ENCODE measurements at places on chromosomes 1 and 21. TPM values are rescaled to one million over a fixed set of nuclear protein-coding genes. Genes with fewer than 3 reads are reported as not detected.
A peak's percentile ranks its signal among the peaks of the same experiment; 100 is the strongest.

Gene OR10Z1
- total RNA-seq: not detected

Gene TNFRSF9
- total RNA-seq: not detected

Gene UBXN10
- 1.6 TPM for total RNA-seq

Gene SDF4
- 177 TPM for total RNA-seq

Gene PLA2G2A
- total RNA-seq: 146 TPM

Gene DDR2
- total RNA-seq: 27.0 TPM

Gene EDN2
- 12.6 TPM for total RNA-seq

- H3K27ac ChIP-seq: no peak overlapping the region
- H3K36me3 ChIP-seq: no peaks in the 10 kb centered on the region
- no peak overlapping the region for H3K4me3 ChIP-seq
- H3K4me1 ChIP-seq: no peaks in the 10 kb centered on the region
- H3K27me3 ChIP-seq: no peaks in the 10 kb centered on the region
- no peak for DNase-seq
These were observed 1675.7 kb upstream of the B3GALT2 start for GRCh38 chr1:194862129-194862528.

DNA sequence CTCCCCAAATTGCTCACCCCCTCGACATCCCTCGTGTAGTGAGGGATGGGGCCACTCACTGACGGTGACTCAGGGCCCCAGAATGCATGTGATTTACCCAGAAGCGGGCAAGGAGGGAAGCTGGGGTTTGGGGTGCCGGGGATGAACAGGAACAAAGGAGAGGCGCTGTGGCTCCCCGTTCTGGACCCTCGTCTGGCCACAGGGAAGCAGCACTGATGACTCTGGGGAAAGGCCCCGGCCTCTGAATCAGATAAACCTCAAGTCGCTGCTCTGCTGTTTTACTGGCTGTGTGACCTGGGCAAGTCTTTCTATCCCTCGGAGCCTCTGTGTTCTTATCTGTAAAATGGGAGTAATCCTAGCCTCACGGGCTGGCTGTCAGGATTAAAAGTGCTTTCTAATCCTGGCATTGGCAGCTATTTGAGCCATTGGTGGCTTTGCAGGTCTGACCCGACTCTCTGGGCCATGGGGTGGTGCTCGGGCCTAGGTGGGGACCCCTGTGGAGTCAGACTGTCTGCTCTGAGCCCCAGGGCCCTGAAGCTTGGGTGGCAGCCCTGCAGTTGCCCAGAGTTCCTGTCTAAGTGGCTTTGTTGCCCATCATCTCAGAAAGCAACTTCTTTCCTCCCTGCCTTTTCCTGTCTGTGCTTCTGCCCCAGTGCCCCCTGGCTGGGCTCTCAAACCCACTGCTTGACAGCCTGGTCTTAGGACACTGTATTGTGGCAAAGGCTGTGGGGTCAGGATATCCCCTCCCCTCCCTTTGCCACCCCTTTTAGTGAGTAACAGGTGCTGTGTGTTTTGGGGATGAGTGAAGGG, 5.5 kb downstream of the TNFRSF1B start:
- H3K27me3 ChIP-seq: no peaks in the 10 kb centered on the region
- H3K36me3 ChIP-seq: no peaks in the 10 kb centered on the region
- peak overlapping the region; percentile 14 for H3K27ac ChIP-seq

DNA sequence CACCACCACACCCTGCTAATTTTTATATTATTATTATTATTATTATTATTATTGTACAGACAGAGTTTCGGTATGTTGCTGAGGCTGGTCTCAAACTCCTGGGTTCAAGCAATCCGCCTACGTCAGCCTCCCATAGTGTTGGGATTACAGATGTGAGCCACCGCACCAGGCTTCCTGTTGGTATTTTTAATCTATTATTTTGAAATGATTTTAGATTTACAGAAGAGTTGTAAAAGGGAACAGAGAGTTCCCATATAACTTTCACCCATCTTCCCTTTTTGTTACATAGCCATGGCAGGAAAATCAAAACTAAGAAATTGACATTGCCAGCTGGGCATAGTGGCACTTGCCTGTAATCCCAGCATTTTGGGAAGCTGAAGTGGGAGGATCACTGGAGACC, 42.9 kb upstream of the CITED4 start:
- H3K27me3 ChIP-seq: no peaks in the 10 kb centered on the region
- no peak overlapping the region for H3K4me3 ChIP-seq
- no peak overlapping the region for H3K27ac ChIP-seq
- no peak for DNase-seq
- H3K36me3 ChIP-seq: no peaks in the 10 kb centered on the region

- H3K36me3 ChIP-seq: no peaks in the 10 kb centered on the region
- DNase-seq: peak; percentile 78
- peak overlapping the region; percentile 78 for H3K27ac ChIP-seq
- no peaks in the 10 kb centered on the region for H3K27me3 ChIP-seq
These were observed 3.8 kb downstream of the CELSR2 start for GRCh38 chr1:109252893-109253802.

- no peaks in the 10 kb centered on the region for H3K27me3 ChIP-seq
- no peaks in the 10 kb centered on the region for H3K4me1 ChIP-seq
- no peak overlapping the region for H3K4me3 ChIP-seq
- no peak overlapping the region for H3K27ac ChIP-seq
These were observed 274.4 kb upstream of the FMN2 start for GRCh38 chr1:239817276-239817675.

DNA sequence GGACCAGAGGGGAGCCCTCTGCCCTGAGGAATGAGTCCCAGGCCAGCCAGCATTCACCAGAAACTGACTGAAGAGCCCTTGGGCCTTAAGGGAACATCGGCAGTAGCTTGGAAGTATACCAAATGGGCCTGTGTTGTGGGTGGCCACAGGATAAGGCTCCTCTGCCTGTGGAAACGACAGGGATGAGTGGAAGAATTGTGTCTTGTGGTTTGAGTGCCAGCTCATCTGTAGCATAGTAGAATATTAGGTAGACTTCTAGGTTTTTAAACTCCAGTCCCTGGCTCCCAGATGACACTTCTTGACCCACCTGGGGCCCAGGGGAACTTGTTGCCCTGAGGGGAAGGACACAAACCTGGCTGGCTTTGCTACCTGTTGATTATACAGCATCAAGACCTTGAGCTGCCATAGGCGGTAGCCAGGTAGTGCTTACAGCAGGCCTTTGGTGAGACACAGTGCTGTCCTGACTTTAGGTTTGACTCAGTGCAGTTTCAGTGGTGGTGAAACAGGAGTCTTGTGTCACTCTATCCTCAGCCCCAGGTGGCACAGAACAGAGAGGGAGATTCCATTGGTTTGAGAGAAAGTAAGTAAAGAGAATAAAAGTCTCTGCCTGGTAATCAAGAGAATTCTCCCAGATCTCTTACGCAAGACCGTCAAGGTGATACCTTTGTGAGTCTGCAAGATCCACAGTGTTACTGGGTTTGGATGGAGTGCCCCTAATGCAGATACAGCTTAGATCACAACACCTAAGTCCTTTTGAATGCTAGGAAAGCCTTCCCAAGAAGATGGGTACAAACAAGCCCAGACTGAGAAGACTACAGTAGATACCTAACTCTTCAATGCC, 50.2 kb downstream of the RABGAP1L start:
- H3K27ac ChIP-seq: no peak overlapping the region
- no peaks in the 10 kb centered on the region for H3K36me3 ChIP-seq
- no peak overlapping the region for H3K4me3 ChIP-seq
- no peaks in the 10 kb centered on the region for H3K27me3 ChIP-seq
- DNase-seq: no peak

- no peak overlapping the region for H3K4me3 ChIP-seq
- H3K36me3 ChIP-seq: no peaks in the 10 kb centered on the region
- no peaks in the 10 kb centered on the region for H3K27me3 ChIP-seq
- DNase-seq: no peak
- no peaks in the 10 kb centered on the region for H3K4me1 ChIP-seq
- no peak overlapping the region for H3K27ac ChIP-seq
These were observed 50.2 kb downstream of the EEIG2 start for GRCh38 chr1:108610073-108610472.

- no peaks in the 10 kb centered on the region for H3K27me3 ChIP-seq
- H3K36me3 ChIP-seq: no peaks in the 10 kb centered on the region
- H3K27ac ChIP-seq: no peak overlapping the region
These were observed 7.7 kb upstream of the CD5L start for GRCh38 chr1:157849229-157849875.

All from prostate gland (tissue), 2 donors.